ENCODE measurements at places on chromosomes 4 and X.

GRCh38 chrX:1464041-1464970 lies 11.6 kb upstream of the ASMTL start:
- DNase-seq = no peak

- no peak for DNase-seq
Measured at GRCh38 chr4:113141901-113142346, 92.5 kb downstream of the ANK2 start.

DNA sequence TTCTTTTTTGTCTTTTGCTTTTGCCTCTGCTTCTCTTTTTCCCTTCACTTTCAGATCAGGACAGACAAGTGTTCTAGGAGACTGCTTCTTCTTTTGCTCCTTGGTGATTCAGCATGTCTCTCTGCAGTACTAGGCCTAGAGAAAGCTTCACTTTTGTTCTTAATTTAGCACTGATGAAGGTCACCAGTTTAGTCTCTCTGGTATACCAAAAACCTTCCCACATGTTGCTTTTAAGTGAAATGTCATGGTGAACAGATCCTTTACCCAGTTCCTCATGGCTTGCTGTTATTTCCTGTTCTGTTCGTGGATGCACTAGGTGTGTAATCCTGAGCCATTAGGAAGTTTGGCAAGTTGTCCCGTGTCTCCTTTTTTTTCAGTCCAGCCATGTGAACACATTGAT lies 53.3 kb downstream of the NBDY start:
- DNase-seq = no peak

GRCh38 chrX:10990976-10991375 lies 120.2 kb upstream of the HCCS start:
- no peak for DNase-seq

- DNase-seq = no peak
Measured at GRCh38 chr4:98469771-98470170, 188.6 kb downstream of the TSPAN5 start.

- no peak for DNase-seq
Measured at GRCh38 chr4:104967034-104967401, 179.7 kb upstream of the TET2 start.

GRCh38 chr4:110008540-110008939 lies 95.9 kb downstream of the EGF start:
- no peak for DNase-seq

- no peak for DNase-seq
Measured at GRCh38 chrX:40095583-40096394, 2.0 kb downstream of the BCOR start.

DNA sequence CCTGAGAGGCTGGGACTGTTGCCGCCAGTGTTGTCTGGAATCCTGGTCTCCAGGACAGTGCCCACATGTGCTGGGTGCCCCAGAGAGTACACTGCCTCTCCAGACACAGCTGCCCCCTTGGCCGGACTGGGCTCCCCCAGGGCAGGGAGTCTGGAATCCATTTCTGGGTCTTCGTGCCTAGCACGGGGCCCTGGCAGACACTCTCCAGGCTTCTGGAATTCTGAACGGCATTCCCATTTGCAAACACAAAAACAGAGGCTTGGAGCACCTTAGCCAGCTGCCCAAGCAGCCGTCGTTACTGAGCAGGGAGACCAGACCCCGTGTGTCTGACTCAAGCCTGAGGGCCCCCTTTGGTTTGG lies 20.8 kb downstream of the HMX1 start:
- DNase-seq = no peak

DNA sequence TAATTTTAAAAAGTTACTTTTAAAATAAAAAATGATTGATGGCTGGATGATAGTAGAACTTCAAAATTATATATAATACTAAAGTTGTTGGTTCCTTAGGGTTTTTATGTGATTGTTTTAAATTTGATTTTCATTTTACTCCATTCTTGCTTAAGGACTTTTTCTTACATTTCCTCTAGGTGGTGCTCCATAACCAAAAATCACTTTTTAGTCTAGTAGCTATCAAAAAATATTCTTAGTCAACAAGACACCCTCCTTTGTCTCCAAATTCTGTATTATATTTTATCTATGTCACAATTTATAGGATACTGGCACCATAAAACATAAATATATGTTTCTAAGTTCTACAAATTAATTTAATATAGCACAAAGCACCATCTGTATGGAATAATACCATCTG lies 67.2 kb upstream of the BRWD3 start:
- DNase-seq = no peak

Measured in T-helper 9 cell (primary cell).